Right renal pelvis (tissue), 4 donors: ENCODE measurements at places on chromosomes 11 and 22. TPM values are rescaled to one million over a fixed set of nuclear protein-coding genes. Genes with fewer than 3 reads are reported as not detected.

GRCh38 chr11:62694455-62695167 is 5.3 kb upstream of the LRRN4CL start:
- DNase-seq: no peak

- DNase-seq: no peak
Measured at GRCh38 chr11:90895850-90896249, 673.0 kb upstream of the CHORDC1 start.

DNA sequence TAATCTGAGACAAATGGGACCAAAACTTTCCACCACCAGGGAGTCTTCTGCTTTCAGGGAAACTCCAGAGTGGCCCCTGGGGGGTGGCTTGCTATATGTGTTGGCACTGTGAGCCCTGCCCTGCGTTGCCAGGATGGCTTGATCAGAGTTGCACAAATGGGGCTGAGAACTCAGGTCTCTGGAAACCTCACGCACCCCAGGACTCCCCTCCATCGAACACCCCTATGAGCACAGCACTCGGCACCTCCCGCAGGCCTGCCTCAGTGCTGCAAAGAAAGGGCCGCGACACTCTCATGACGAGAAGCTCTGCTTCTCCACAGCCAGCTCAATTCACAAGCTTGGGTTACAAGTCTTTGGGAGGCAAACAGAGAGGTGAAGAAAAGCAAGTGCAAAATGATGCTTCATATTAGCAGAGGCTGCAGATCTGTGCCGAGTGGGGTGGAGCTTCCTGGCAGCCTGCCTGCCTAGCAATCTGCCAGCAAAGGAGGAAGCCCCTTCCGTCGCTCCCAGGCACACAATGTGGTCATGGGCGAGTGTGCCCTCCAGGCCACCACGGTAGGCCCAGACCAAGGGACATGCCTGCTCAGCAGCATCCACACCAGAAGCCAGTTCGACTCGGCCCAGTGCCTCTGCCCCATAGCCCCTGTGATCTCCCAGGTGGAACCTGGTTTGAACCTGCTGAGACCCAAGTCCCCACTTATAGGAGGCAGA is 55.7 kb downstream of the MYH9 start:
- DNase-seq: no peak

- no peak for DNase-seq
Measured at GRCh38 chr22:27462190-27462589, 339.4 kb downstream of the MN1 start.

Gene LINC01488
- polyA plus RNA-seq: 0.03 TPM

GRCh38 chr11:48003926-48004325 is 23.6 kb downstream of the PTPRJ start:
- no peak for DNase-seq

DNA sequence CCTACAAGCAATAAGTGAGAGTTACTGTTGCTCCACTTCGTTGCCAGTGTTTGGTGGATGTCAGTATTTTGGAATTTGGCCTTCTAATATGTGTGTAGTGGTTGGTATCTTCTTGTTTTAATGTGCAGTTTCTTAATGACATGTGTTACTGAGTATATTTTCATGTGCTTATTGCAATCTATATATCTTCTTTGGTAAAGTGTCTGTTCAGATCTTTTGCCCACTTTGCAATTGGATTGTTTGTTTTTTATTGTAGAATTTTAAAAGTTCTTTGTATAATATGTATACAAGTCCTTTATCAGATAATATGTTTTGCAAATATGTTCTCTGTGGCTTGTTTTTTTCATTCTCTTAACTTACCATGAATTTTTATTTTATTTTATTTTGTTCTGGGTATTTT is 7.7 kb downstream of the OR51V1 start:
- no peak for DNase-seq

DNA sequence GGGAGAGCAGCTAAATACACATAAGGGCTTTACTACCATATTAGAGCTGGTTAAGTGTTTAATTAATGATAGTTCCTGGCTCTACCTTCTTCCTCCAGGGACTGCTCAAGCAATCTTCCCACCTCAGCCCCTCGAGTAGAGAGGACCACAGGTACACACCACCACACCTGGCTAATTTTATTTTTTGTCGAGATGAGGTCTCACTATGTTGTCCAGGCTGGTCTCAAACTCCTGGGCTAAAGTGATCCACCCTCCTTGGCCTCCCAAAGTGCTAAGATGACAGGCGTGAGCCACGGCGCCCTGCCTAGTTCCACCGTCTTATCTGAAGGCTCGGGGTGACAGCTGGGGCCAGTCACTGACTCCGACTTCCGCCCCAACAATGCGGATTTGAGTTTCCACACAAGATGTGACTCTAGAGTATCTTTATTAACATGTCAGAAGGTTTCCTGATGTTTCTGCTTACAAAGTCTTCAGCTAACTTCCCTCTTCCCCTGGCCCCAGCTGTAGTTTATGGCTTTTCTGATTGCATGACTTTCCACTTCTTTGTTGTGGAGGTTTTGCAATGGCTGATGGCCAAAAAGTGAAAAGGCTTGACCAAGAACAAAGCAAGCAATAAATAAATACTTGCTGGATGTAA is 16.8 kb downstream of the TPST2 start:
- no peak for DNase-seq

DNA sequence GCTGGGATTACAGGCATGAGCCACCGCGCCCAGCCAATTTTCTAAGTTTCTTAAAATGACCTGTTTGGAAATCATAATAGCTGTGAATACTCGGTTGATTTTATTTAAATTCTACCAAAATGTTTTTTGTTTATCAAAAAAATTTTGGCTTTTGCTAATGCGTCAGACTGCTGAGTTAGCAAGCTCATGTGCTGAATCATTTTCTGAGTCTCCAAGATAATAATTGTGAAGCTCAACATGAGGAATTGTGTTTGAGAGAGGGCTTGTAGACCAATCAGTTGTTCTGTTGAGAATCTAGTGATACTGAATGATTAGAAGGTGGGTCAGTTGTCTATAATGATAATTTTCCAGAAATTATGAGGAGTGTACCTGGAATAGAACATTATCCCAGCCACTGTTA is 15.9 kb downstream of the RNF214 start:
- DNase-seq: no peak

DNA sequence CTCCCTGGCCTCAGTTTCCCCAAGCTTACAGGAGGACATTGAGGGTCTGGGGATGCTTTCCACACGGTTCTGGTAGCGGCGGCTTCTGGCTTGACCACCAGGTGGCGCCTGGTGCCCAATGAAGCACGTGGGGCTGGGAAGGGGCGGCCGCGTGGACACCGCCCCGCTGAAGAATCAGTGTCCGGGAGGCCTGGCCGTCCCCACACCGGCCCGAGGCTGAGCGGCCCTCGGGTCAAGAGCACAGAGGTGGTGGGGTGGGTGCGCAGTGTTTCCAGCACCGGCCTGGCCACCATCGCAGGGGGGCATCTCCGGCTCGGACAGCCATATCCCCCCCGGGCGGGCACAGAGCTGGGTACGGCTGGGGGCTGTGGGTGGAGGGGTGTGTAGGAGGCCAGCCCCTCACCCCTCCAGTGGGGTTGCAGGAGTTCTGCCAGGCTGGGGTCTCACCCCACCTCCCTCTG is 27.8 kb upstream of the PPARA start:
- no peak for DNase-seq

GRCh38 chr11:37142591-37142990 is 544.6 kb upstream of the RAG2 start:
- DNase-seq: no peak

Gene SPTY2D1
- 32.4 TPM for polyA plus RNA-seq

DNA sequence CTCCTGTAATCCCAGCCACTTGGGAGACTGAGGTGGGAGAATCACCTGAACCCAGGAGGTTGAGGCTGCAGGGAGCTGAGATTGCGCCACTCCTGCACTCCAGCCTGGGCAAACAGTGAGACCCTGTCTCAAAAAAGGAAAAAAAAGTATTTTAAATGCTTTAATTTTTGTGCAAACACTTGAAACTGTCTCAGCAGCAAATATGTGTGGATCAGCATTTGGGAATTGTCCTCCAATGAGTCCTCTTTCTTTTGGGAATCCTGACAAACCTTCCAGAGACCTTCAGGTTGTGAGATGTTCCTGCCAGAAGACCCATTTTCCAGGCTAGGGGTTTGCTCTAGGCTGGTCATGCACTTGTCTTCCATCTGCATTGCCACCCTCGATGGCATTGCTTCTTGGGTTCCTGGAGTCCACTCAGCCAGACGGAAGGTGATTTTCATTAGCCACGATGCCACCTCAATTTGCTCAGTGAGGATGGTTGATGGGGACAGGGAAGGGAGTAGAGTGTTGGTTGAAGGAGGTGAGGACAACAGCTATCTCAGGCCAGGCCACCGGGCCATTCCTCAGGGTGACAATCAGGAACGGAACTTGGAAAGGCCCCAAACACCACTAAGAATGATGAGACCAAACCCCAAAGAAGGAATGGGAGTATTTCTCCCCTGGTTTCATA is 55.4 kb downstream of the ST14 start:
- DNase-seq: no peak

Gene OR4A16
- polyA plus RNA-seq: not detected

GRCh38 chr11:109960831-109961230 is 132.4 kb upstream of the ZC3H12C start:
- DNase-seq: no peak

- no peak for DNase-seq
Measured at GRCh38 chr11:31943056-31943780, 132.1 kb upstream of the PAX6 start.

DNA sequence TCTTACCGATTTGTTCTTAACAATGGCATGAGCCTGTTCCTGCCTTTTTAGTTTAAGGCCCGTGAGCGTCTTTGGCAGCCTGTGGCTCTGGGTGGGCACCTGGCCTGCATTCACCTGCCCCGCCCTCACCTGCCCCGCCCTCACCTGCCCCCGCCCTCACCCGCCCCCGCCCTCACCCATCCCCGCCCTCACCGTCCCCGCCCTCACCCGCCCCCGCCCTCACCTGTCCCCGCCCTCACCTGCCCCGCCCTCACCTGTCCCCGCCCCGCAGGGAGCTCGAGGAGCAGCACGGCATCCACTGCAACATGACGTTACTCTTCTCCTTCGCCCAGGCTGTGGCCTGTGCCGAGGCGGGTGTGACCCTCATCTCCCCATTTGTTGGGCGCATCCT is 14.2 kb downstream of the GATD1 start:
- no peak for DNase-seq

DNA sequence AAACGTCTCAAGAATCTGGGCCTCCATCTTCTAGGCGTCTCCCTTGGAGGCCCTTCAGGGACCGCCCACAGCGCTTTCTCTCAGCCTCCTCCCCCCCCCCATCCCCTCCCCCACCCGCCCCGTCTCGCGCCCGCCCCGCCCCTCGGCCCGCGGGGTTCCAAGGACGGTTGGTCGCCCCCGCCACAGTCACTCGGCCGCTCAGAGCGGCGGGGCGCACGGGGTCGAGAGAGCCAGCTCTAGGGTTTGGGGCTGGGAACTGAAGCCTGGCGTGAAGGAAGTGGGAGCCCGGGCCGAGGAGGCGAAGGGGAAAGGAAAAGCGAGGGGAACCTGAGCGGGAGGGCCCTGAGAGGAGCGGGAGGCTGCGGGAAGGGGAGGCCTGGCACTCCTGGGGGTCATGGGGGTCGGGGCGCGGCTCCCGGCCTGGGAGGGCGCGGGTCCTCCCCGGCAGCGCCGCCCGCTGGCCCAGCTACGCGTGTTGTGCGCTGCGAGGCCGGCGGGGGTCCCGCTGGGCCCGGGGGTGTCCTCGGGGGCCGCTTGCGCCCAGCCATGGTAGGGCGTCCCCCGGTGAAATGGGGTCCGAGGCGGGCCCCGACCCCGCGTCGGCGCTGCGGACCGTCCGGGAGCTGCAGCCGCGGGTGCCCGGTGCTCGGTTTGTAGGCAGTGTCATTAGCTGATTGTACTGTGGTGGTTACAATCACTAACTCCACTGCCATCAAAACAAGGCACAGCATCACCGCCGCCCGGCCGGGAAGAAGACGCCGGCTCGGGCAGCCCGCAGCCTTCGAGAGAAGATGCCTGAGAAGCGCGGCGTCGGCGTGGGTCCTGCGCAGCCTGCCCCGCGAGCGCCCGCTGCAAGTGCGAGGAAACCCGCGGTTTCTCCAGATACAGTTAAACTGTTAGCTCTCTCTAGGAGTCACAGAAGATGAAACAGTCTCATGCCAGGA is at the start of gene BTG4:
BTG4 (minus strand) TSS at position 91 of the 944 bp plus-strand sequence. CDS start 13,610 bp downstream, outside the sequence.
- no peak for DNase-seq

DNA sequence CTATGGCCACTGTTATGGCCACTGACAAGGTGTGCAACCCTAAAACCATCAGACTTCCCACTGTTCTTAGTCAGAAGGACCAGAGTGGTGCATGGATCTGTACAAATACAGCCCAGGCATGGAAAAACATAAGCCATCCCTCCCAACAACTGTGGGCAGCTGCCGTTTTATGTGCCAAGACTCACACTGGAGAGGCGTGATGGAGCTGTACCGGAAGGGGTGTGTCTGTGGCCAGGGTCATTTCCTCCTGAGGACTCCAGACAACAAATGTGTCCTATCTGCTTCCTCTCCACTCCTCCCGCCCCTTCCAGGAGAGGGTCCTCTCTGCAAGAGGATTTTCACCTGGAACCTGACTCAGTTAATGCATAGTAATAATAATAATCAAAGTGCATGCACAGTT is 29.5 kb downstream of the KCNJ1 start:
- DNase-seq: no peak

- DNase-seq: no peak
Measured at GRCh38 chr11:133605482-133605881, 73.2 kb upstream of the OPCML start.

DNA sequence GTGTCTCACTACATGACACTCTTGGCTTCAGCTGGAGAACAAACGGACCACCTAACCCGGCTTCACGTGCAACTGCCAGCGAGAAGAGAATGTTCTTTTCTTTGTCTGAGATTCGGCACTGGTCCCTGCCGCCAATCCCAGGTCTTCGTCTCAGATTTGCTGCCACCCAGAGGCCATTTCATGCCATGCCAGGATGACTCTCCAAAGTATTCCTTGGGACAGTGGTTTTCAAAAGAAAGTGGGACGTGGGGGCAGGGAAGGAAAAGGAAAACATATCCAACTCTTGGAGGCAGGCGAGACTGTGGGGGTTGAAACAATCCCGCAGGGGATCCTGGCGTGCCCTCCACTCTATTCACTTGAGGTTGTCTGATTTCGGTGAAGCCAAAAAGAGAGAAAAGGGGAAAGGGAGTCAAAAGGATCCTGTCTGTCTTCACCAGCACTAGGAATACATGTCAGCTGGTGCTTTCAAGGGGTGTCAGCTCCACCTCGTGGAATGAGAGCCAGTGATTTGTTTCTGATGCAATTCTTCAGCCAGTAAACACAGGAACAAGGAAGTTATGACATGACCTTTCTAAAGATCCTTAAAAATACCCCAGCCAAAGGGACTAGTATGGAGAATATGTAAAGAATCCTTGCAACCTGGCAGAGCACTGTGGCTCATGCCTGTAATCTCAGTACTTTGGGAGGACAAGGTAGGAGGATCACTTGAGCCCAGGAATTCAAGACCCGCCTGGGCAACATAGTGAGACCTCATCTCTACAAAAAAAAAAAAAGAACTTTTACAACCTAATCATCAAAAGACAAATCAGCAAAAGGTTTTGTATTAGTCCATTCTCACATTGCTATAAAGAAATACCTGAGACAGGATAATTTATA is 41.0 kb upstream of the APLNR start:
- DNase-seq: peak; percentile 57
